ENCODE measurements at places on chromosomes 5 and 9. TPM values are rescaled to one million over a fixed set of nuclear protein-coding genes. Genes with fewer than 3 reads are reported as not detected.

- DNase-seq: no peak
Observed at GRCh38 chr5:156124708-156125107, 202.3 kb upstream of the SGCD start.

GRCh38 chr5:36418152-36418979, 116.7 kb upstream of the RANBP3L start:
- no peak for DNase-seq

DNA sequence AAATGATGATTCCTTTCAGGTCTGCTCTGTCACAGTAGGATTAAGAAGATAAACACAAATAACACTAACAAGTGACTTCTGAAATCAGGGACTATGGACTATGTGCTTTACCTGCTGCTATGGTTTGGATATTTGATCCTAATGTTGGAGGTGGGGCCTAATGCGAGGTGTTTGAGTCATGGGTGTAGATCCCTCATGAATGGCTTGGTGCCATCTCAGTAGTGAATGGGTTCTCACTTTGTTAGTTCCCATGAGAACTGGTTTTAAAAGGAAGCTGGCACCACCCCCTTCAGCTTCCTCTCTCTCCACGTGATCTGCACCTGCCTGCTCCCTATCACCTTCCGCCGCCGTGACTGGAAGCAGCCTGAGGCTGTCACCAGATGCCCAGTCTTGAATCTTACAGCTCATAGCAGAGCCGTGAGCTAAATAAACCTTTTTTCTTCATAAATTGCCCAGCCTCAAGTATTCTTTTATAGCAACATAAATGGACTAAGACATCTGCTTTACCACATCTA, 3.3 kb downstream of the PPIC start:
- DNase-seq: no peak

DNA sequence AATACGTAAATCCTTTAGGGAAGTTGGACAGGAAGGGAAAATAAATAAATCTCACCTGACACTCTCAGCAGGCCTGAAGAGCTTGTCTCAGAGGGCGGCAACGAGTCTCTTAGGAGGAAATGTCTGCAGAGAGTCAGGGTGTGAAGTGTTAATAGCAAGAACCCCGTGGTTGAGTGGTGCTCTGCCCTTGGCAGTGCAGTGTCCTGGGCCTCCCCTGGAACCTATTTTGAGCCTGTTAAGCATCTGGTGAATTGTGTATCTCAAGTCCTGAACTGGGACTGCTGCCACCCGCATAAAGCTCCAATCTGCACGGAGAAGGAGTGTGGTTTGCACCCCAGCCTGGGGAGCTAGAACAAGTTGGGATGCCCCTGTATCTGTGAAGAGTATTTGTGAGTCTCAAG, 211.8 kb downstream of the GOLPH3 start:
- DNase-seq: no peak

GRCh38 chr5:157025093-157025698, 33.7 kb downstream of the HAVCR1 start:
- no peak for DNase-seq

- no peak for DNase-seq
Observed at GRCh38 chr9:8905731-8906130, 1106.2 kb upstream of the DMAC1 start.

DNA sequence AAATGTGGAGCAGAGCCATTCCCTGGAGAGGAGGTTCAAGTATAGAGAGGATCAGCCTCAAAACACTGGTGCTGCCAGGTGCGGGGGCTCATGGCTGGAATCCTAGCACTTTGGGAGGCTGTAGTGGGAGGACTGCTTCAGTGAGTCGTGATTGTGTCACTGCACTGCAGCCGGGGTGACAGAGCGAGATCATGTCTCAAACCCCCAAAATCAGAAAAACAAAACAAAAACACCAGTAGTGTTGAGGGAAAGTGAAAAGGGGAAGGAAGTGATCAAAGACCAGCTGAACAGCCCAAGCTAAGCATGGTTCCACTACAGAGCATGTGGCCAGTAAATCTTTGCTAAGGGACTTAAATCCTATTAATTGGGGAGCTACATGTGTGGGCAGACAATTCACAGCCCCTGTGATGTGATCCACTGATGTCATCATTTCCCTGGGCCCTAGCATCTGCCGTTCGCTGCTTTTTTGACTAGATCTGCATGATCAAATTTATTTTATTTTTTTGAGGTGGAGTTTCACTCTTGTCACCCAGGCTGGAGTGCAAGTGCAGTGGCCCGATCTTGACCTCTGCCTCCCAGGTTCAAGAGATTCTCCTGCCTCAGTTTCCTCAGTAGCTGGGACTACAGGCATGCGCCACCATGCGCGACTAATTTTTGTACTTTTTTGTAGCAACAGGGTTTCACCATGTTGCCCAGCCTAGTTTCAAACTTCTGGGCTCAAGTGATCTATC, 2.7 kb upstream of the PCBD2 start:
- no peak for DNase-seq

DNA sequence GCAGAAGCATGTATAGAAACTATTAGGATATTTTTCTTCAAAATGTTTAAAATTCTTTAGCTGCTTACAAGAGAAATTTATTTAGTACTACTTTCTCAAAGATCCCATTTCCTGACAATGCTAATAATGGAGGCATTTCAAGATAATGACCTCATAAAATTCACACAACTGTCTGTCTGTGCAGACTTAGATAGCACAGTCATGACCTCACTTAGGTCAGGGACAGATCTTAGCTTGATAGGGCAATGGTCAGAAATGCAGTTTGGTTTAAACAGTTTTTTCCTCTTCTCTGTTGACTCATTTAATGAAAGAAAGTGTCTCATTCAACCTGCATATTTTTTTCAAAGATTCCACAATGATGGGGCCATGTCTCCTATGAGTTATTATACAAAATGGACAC, 128.4 kb downstream of the GRIA1 start:
- no peak for DNase-seq

GRCh38 chr5:97383996-97384395, 200.9 kb upstream of the RIOK2 start:
- no peak for DNase-seq

- DNase-seq: no peak
Observed at GRCh38 chr9:100595391-100596199, 17.7 kb downstream of the CAVIN4 start.

DNA sequence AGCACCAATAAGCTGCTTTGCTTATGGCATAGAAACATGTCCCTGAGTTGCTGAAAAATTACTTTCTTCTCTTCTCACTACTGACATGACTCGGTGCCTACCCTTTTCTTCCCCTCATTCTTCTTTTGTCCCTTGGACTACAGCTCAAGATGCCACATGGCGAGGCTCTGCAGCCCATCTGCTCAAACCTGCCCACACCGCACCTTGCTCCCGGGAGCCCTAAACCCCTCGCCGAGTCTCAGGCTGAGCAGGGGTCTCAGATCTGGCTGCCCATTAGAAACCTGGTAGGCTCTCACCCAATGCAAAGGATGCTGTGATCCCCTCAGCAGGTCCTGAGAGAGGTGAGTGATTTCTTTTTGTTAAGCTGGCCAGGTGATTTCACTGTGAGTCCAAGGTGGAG, 251.7 kb upstream of the IRX1 start:
- DNase-seq: no peak

- no peak for DNase-seq
Observed at GRCh38 chr5:148984345-148984744, 78.5 kb downstream of the SH3TC2 start.

- DNase-seq: no peak
Observed at GRCh38 chr5:19771174-19771835, 216.7 kb downstream of the CDH18 start.

GRCh38 chr5:89816038-89816437, 593.5 kb downstream of the CETN3 start:
- DNase-seq: no peak

DNA sequence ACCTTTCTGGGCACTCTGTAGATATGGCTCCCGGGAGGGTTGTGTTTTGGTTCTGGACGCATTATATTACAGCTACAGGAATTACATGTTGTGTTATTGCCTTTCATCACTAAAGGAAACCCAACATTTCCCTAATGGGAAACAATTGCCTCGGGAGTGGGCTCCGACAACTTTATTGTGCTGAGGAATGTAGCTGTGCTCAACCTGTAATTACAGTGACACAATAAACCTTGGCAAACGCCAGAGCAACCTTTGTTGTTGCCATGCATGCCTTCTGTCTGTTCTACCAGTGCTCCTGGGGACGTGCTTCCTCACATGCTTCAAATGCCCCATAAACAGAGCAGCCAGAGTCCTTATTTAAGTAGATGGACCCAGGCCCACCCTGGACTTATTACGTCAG, 182.4 kb downstream of the DIRAS2 start:
- no peak for DNase-seq

GRCh38 chr9:16869882-16870595, 431 bp downstream of the BNC2 start:
- DNase-seq: peak; percentile 51

DNA sequence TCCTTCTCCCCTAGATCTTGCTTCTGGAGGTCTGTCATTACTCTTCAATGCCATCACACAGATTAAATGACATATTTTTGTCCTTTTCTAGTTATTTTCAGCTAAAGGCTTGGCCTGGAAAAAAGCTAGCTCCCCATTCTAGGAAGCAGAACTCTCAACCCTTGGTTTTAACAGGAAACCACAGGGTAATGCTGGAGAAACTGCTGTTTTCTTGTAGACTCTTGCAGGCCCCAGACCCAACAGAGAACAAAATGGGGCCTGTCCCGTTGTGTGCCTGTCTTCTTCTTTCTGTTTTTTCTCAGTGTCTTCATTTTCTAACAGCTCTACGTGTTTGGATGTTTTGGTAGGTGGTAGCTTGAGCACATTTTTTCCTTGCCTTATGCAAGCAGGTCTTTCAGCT, 21.5 kb downstream of the DCANP1 start:
- DNase-seq: no peak

GRCh38 chr5:60594715-60595477, 105.1 kb downstream of the DEPDC1B start:
- DNase-seq: no peak

- no peak for DNase-seq
Observed at GRCh38 chr5:66337626-66338226, 193.6 kb downstream of the SREK1 start.

DNA sequence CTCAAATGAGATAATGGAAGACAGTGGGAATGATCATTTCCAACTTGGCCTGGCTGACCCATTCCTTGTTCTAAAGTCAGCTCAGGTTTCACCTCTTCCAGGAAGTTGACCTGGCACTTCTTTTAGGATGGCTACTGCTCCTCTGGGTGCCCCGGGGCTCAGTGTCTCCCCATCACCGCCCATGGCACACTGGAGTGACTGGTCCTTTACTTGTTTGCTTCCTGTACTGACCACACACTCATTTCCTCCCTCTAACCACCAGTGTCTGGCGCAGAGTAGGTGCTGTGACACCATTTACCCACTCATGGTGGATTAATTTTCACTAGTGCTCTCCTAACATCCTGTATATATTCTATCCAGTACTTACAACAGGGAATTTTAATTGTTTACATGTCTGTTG, 183.5 kb downstream of the CDK5RAP2 start:
- no peak for DNase-seq

- no peak for DNase-seq
Observed at GRCh38 chr9:5586391-5586802, 42.5 kb upstream of the RIC1 start.

DNA sequence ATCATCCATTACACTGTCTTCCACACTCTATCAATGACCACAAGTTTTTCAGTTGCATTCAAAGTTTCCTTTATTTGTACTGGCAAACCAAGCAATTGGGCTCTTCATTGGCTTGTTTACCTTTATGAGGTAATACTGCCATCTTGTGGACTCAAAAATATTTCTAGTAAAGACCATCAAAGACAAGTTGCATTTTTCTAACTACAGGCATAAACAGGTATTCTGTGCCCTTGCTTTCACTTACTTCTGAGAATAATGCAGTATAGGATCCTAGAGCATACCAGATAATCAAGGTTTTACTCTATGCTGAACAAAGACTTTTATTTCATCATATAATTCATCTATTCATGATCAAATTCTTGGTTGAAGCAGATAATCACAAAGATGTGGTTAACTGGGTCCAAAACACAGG, 173.7 kb upstream of the POU5F2 start:
- DNase-seq: no peak

GRCh38 chr5:107919969-107920368, 249.2 kb upstream of the EFNA5 start:
- DNase-seq: no peak

- DNase-seq: no peak
Observed at GRCh38 chr9:121822093-121823085, 171.0 kb downstream of the DAB2IP start.

GRCh38 chr5:138353560-138354080, 1.1 kb downstream of the KDM3B start:
- DNase-seq: no peak

- DNase-seq: no peak
Observed at GRCh38 chr5:68225188-68225910, 9.8 kb downstream of the PIK3R1 start.

DNA sequence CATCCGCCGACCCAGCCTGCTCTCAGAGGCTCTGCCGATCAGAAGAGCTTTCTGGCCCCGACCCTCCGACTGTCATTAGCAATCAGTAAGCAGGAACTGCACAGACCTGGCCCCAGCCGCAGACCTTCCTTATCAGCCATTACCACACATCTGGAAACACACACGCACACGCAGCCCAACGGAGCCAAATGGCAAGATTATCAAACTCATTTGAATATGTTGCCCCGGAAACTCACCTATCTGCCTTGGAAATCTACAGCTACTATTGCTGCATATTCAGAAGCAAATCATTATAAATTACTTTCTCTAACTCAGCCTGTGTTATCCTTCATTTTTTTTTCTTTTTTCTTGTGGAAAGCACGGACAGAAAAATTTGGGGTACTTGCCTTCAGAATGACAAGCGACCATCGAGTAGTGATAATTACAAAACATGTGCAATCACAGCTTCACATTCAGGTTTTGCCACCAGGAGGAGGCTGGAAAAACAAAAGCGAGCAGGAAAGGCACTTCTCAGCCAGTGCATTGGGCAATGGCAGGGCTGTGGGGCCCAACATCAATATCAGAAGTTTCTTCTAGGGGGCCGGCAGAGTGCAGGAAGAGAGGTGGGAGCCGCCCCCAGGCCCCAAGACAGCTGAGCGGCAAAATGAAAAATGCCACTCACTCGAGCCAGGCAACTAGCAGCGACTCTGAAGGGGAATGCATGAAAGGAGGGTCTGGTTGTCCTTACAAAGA, 122.3 kb downstream of the VAV2 start:
- no peak for DNase-seq

FGF1 gene
- not detected for total RNA-seq

DMRT3 gene
- 2.5 TPM for total RNA-seq

ANKRD18A gene
- total RNA-seq: 0.36 TPM

PLPPR1 gene
- 1.2 TPM for total RNA-seq

COL15A1 gene
- 51.0 TPM for total RNA-seq

ARID3C gene
- total RNA-seq: not detected

FAM78A gene
- 0.64 TPM for total RNA-seq

PRR16 gene
- total RNA-seq: 2.7 TPM

PCDHA3 gene
- 0.32 TPM for total RNA-seq

TAF11L11 gene
- total RNA-seq: not detected

FOXD4L6 gene
- total RNA-seq: 0.53 TPM

SPINK13 gene
- not detected for total RNA-seq

PTGDS gene
- 58.0 TPM for total RNA-seq

TMEM252 gene
- total RNA-seq: not detected

PAPPA gene
- total RNA-seq: 3.2 TPM

STKLD1 gene
- 6.7 TPM for total RNA-seq

RIMOC1 gene
- 30.0 TPM for total RNA-seq

SPINK5 gene
- total RNA-seq: 19.8 TPM

ZNF883 gene
- 8.6 TPM for total RNA-seq

IFNB1 gene
- total RNA-seq: not detected

IFNK gene
- total RNA-seq: not detected

GARIN3 gene
- not detected for total RNA-seq

All from mesothelial cell of epicardium (in vitro differentiated cells).